ENCODE measurements at places on chromosomes 7 and 10. TPM values are rescaled to one million over a fixed set of nuclear protein-coding genes. Genes with fewer than 3 reads are reported as not detected.

The CD36 gene
- 120 TPM for total RNA-seq

The LFNG gene
- total RNA-seq = 142 TPM

The GNAT3 gene
- not detected for total RNA-seq

DNA sequence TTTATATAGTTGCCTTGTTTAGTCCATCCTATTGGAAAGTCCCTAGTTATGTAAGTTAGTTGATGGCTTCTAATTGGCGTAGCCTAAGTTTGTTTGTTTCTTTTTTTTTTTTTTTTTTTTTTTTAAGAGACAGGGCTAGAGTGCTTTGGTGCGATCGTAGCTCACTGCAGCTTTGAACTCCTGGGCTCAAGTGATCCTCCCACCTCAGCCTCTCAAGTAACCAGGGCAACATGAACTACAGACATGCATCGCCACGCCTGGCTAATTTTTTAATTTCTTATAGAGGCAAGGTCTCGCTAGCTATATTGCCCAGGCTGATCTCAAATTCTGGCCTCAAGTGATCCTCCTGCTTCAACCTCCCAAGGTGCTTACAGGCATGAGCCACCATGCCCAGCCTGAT, 7.1 kb downstream of the CSGALNACT2 start:
- no peak for DNase-seq

DNA sequence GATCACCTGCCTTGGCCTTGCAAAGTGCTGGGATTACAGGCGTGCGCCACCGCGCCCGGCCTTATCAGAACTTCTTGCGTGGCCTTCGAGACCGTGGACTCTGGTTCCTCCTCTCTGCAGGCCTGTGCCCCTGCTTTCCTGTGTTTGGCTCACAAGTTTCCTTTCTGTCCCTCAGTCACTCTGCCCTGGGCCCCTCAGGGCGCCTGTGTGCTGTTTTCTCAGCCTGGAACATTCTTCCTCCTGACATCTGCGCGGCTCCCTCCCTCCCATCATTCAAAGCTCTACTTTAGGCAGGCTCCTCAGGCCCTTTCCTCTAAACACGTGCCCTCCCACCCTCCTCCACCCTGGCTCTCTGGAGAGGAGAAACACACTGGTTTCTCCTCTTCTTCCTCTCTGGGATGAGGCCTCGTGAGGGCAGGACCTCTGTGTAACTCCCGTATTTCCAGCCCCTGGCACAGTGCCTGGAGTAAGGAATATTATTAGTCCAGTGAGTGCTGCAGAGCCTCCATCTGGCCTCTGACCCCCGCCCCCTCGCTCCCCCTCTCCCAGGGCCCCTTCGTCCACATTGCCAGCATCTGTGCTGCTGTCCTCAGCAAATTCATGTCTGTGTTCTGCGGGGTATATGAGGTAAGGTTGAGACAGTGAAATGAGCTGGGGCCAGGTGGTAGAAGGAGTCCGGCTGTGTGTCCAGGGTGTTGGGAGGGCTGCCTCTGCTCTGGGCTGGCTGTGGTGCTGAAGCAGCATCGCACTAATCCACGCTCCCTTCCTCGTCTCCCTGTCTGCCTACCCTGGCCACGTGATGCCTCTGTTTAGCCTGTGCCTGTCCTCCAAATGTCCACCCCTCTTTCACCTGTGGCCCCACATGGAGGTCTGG, 7.1 kb downstream of the CLCN1 start:
- no peak for DNase-seq

DNA sequence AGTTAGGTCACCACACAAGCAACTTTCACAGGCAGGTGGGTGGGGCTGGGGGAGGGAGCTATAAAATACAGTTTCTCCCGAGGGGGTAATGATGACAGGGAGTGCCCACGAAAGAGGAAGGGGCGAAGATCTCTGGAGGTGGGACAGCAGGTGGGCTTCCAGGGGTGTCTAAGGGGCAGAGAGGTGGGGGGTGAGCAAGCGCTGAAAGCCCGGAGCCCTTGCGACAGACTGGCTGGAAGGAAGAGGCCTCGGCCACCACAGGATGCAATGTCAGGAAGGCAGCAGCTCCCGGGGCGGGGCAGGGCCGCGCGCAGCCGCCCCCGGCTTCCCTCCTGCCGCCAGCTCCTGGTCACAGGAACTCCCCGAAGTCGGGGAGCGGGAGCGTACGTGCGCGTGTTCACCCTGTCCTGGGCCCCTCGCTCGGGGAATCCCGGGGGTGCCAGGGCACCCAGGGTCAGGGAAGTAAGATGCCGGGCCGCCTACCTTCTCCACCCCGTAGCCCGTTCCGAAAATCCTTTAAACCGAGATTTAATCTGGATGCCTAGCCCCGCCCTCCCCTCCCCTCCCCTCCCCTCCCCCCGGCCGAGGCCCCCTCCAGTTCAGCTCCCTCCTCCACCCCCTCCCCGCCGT, 105.2 kb upstream of the PPIF start:
- DNase-seq = peak; percentile 52

- no peak for DNase-seq
Observed at GRCh38 chr10:14554491-14555205, 220.0 kb downstream of the FAM107B start.

Measured in body of pancreas (tissue), 4 donors.